ENCODE measurements at places on chromosomes 16 and 17. TPM values are rescaled to one million over a fixed set of nuclear protein-coding genes. Genes with fewer than 3 reads are reported as not detected.

GRCh38 chr16:6356911-6357310 lies 975.7 kb upstream of the RBFOX1 start:
- H3K27ac ChIP-seq = no peak overlapping the region
- no peak overlapping the region for H3K4me3 ChIP-seq
- H3K4me1 ChIP-seq = no peaks in the 10 kb centered on the region
- no peak for DNase-seq

DNA sequence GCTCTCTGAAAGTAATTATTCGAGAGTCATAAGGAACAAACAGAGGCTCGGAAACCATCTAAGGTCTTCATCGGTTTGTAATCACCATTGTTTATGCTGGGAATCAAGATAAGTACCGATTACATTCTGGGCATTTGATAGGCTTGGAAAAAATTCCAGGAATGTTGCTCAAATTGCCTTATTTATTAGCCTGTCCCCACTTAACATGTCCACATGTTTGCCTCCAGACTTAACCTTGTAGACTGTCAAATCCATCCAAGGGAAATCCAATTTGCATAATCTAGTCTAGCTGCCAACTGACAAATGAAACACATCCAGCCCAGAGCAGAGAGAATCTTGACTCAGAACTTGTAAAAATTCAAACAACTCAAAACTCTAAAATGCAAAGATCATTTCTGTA lies 51.3 kb upstream of the TMC5 start:
- no peak overlapping the region for H3K4me3 ChIP-seq
- DNase-seq = no peak
- H3K27ac ChIP-seq = no peak overlapping the region

DNA sequence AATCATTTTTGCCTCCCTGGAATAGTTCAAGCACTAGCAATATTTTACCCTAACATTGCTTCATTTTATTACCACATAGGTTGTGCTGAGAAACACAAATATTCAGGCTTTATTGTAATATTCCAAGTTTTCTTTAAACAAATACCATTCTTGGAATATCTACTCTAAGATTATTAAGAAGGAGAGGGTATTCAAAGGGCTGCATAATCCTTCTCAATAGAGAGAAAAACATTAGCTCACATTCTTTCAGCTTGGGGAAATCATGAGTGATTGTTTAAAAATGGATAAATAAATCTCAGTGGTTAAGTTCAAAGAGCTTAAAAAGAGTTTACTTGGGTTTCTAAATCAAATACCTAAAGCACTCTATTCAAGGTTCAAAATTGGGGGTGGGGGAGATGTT lies 111.9 kb upstream of the CORO6 start:
- H3K27ac ChIP-seq = no peak overlapping the region
- peaks cover 16% of the 10 kb centered on the region for H3K36me3 ChIP-seq
- H3K4me1 ChIP-seq = peaks cover 33% of the 10 kb centered on the region
- DNase-seq = no peak
- no peaks in the 10 kb centered on the region for H3K27me3 ChIP-seq
- H3K4me3 ChIP-seq = no peak overlapping the region

ITGB3 gene
- total RNA-seq = not detected

KIAA0513 gene
- 3.3 TPM for total RNA-seq
